Skeletal muscle cell (primary cell): ENCODE measurements at places on chromosomes 6 and 20.

- DNase-seq = peak; percentile 41
Observed at GRCh38 chr6:29653452-29654038, 3.3 kb upstream of the MOG start.

- no peak for DNase-seq
Observed at GRCh38 chr20:14583413-14583812, 246.0 kb upstream of the FLRT3 start.

DNA sequence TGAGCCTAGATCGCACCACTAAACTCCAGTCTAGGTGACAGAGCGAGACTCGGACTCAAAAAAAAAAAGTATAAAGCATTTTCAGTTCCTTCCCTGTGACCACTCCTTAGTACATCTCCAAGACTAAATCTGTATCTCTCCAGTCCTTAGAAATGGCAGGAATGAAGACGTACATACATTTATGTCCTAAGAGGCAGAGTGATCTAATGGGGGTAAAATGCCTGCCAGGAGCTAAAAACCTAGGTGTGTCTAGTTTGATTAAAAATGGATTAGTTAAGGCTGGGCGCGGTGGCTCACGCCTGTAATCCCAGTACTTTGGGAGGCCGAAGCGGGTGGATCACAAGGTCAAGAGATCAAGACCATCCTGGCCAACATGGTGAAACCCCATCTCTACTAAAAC, 70.4 kb downstream of the ALDH5A1 start:
- no peak for DNase-seq

- no peak for DNase-seq
Observed at GRCh38 chr20:10672624-10673127, 1.1 kb downstream of the JAG1 start.

DNA sequence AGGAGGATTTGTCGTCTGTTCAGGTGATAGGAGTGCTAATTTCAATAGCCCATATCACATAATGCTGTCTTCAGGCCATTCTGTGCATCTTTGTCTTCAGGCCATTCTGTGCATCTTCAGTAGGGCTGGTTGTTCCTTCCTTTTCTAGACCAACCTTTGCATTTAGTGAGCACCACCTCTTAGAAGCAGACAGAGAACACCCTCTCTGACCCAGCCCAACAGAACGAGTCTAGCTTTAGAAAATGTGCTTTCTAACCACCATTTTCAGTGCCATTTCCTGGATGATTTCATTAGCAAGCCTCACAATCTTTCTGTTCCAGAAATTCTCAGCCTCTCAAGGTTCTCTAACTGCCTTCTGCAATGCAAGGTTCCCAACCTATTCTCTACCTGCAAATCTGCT, 215.3 kb upstream of the KCNQ5 start:
- no peak for DNase-seq

DNA sequence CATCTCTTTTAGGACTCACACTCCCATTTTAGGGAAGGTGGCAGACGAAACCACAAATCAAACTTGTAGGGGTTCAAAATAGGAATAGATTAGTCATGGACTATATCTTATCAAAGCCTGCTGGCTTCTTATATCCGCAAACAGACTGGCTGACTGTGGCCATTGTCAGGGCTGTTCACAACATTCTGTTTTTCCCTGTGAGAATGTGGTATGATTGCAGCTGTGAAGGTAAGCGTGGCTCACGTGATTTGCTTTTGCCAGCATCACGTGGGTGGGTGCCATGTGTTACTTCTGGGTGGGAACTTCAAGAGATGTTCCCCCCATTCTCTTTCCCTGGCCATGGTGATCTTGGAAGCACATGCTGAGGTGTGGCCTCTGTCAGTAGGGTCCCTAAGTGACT, 5.9 kb downstream of the IP6K3 start:
- DNase-seq = no peak

GRCh38 chr20:36527331-36528125, 13.8 kb upstream of the MYL9 start:
- DNase-seq = no peak
